Activated CD8-positive, alpha-beta memory T cell treated with anti-CD3 and anti-CD28 coated beads for 48 hours (primary cell): ENCODE measurements at places on chromosomes 7 and 10.

DNA sequence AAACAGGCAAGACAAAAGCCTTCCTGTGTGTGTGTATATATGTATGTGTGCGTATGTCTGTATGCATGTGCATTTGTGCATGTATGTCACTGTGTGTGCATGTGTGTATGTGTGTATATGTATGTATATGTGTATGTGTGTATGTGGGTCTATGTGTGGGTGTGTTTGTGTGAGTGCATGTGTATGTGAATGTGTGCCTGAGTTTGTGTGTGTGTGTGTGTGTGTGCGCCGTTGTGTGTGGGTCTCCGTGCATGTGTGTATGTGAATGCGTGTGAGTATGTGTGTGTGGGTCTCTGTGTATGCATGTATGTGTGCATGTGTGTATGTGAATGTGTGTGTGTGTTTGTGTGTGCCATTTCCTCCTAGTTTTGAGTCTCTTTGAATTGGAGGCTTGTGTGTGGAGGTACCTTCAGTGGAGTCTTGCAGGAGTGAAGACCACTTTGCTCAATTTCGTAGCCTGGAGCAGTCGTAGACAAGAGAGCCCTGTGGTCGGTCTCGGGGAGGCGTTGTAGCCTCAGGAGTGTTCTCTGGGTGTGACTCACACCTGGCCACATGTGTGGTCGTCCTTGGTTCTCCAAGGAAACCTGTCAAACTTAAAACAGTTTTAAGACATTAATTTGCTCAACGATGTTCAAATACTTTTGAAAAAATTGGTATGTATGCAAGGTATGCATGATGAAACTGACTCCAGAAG, 28.1 kb downstream of the INPP5A start:
- DNase-seq: no peak

GRCh38 chr10:33204031-33204430, 130.4 kb downstream of the NRP1 start:
- no peak for DNase-seq

GRCh38 chr7:157643525-157643970, 306.7 kb downstream of the DNAJB6 start:
- no peak for DNase-seq

DNA sequence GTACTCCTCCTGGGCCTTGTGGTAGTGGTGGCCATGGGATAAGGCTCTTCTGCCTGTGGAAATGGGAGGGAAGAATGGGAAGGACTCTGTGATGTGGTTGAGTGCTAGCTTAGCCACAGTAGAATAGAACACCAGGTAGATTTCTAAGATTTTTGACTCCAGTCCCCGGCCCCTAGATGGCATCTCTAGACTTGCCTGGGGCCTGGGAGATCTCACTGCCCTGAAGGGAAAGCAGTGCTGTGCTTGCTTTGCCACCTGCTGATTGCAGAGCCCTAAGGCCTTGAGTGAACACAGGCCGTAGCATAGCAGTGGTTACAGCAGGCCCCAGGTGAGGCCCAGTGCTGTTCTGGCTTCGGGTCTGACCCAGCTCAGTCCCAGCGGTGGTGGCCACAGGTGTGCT, 252.0 kb downstream of the TCF7L2 start:
- DNase-seq: no peak

GRCh38 chr10:126256864-126257263, 131.4 kb downstream of the ADAM12 start:
- no peak for DNase-seq

DNA sequence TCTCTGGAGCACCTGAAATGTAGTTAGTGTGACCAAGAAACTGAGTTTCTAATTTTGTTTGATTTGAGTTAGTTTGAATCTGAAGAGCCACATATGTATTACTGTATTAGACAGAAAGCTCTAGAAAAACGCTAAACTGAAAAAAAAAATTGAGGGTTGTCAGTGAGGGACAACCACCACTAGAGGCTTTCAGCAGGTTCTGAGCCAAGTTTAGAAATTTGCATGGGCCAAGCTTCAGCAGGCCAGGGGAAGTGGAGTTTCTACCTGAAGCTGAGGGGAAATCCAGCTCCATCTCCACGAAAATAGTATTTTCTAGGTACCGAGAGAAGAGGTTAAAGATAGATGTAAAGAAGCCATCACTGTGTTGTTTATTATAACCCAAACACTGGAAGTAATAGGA, 77.9 kb upstream of the PLXNA4 start:
- DNase-seq: no peak

DNA sequence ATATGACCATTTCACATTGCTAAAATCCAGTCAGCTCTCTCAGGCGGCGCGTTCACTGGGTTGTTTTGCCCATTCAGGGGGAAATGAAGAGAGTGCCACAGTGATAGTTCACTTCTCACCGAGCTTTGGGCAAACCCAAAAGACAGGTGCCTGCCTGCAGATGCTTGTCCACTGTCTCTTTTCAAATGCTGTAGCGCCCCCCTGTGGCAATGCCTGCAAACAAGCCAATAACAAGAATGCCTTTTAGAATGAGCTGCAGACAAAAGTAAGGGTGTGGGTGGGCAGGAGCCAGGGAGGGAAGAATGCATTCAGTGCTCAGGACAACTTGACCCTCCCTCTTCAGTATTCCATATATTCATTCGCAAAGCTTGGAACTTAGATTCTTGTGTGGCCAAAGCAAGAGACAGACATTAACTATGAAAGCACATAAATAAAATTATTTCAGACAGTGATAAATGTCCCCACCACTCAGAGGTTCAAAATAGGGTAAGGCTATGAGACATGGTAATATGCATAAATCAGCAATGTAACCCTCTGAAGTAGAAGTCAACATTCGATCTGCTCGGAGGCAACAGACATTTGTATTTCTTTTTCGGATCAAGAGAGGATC, 86.9 kb downstream of the JAZF1 start:
- peak; percentile 23 for DNase-seq

GRCh38 chr7:22660732-22661131, 66.3 kb upstream of the IL6 start:
- no peak for DNase-seq

DNA sequence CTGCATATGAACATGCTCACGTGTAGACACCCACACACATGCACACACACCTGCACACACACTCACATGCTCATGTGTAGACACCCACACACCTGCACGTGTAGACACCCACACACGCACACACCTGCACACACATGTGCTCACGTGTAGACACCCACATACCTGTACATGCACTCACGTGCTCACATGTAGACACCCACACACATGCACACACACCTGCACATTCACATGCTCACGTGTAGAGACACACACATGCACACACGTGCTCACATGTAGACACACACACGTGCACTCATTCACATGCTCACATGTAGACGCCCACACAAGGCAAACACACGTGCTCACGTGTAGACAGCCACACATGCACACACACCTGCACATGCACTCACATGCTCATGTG, 275.8 kb downstream of the PTPRN2 start:
- no peak for DNase-seq

GRCh38 chr7:141178486-141179135, 104.7 kb downstream of the TMEM178B start:
- no peak for DNase-seq

DNA sequence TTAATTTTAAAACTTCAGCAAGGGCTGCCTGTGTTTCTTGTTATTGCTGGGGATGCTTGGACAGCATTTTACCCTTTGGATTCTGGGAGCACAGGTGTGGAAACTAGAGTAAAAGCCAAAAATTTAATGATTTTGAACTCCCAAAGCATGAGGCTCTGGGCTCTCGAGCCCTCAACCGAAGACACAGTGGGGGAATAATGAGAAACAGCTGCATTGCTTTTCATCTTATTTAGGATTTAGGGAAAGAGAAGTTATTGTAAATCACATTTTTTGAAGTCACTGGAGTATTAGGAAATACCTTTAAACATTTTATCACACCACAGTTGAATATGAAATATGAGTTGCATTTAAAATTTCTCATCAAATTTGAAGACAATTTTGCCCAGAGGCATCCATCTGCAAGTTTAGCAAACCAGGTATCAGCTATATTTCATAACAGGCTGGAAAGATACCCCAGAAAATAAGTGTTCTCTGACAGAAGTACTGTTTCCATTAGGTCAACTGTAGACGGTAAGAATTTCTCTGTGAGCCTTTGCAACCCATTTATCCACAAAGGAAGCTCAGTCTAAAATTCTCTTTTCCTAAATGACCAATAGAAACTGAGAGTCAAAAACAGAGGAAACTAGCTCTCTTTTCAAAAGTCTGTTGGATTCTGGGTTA, 290.6 kb upstream of the PHYHIPL start:
- no peak for DNase-seq

GRCh38 chr7:2520131-2520760, 672 bp downstream of the LFNG start:
- DNase-seq: no peak

GRCh38 chr7:4715410-4715776, 33.3 kb downstream of the FOXK1 start:
- no peak for DNase-seq

DNA sequence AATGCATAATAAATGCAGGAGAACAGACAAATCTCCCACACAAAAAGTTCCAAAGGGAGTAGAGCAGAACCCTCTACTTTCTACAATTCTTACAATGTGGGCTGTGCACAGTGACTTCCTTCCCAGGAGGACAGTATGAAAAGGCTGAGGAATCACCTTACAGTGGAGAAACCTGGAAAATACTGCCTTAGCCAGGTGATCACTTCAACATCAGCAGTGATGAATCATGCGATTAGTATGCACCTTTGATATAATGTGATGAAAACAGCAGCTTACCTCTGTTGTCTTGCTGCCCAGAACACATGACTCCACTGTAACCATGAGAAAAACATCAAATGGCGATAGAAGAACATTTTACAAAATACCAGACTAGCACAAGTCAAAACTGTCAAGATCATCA, 329.7 kb upstream of the POM121L12 start:
- DNase-seq: no peak

DNA sequence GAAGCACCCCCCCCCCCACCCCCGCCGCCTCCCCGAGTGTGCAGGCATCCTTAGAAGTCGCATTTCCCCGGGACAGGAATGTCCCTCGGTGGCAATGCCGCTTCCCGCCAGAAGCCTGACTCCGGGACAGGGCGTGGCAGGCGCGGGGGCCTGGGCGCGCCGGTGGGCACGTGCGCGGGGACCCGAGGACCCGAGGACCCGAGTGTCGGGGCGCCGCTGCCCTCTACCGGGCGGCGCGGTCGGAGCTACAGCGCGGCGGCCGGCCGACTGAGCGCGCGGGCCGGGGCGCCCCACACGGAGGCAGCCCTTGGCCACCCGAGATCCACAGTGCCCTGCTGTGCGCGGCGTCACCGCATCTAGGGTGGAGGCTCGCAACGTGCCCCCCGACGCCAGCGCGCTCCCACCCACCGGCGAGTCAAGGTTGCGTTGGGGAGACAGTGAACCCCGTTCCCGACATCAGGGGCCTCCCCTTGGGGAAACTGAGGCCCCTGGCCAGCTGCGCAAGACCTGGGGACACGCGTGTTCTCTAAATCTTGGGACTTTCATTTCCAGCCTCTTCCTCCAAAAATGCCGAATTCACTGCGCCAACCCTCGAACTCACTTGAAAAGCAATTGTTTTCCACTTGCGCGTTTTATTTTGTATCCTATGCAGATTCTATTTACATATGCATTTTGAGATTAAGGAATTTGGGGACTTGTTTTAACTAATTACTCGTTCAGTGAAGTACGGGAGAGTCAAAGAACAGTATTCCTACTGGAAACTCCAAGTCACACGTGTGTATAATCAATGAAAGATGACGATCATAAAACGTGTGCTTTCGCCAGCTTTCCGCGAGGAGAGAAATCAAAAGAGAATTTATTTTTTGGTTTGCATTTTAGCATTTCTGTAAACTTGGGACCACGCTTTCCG, 3.1 kb upstream of the CUX1 start:
- no peak for DNase-seq

DNA sequence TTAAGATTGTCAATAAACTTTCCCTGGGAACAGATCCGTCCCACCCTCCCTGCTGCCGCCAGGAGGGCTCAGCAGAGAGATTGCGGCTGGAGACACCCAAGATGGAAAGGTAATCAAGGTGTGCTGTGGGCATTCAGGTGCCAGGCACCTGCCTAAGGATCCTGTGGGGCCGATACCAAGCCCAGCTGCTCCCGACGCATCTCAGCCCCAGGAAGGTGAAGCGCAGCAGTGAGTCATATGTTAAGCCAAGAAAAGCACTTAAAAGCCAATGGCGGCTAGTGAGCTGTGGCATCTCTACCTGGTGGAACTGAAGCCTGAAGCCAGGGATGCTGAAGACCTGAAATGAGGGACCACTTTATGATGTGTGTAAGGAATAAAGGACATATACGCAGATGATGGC, 6.1 kb downstream of the WDR86 start:
- DNase-seq: no peak

GRCh38 chr7:24800073-24800472, 42.8 kb upstream of the GSDME start:
- no peak for DNase-seq

DNA sequence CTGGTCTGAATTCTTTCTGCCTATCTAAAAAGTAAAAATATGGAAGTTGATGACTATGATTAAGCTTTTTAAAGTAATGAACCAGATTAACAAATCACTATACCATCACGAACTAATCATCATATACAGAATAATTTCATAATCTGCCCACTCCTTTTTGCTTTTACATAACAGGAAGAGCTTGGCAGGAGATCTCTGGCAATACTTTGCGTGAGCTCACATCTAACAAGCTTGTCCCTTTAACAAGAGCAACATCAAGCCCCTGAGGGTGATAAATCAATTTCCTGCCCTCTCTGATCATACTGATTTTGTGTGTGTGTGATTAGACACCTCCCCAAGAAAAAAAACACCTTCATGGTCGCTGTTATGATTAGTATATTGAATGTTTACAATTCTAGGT, 143.5 kb upstream of the ASAH2 start:
- DNase-seq: no peak

DNA sequence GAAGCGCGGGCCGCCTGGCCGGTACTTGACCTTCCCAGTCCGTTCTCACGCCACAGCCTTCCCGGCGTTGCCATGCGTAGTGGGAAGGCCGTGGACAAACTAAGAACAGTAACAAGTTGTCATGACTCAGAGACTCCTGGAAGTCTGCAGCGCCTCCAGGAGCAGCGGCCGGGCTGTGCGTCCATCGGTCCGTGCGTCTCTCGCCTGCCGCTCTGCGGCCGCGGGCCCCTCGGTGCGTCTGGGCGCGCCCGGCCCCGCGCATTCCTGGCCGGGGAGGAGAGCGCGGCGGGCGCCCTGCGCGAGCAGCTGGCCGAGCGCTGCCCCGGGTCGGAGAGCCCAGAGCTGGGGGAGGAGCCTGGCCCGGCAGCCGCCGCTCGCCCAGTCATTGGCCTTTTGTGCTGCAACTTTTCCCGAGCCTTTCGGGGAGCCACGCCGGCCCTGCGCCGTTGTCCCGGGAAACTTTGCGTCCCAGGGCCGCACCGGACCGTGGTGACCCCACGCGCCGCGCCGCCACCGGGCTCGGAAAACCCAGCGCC, 123.7 kb downstream of the TACC2 start:
- DNase-seq: no peak

- no peak for DNase-seq
Measured at GRCh38 chr7:96998744-96999143, 6.6 kb upstream of the DLX6 start.

DNA sequence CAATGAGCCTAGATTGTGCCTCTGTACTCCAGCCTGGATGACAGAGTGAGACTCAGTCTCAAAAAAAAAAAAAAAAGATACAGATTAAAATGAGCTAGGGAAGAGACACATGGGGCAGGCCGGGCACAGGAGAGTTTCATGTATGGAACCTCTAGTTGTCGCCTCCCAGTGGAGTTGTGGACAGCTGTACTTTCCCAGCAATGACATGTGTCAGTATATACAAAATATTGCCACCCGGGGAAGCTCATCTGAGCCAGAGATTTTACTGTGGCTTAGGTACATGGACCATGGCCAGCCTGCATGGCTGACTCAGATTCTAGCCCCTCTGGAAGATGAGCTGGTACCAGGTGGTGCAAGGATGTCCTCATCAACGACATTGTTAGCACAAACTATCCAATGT, 87.4 kb downstream of the COL26A1 start:
- no peak for DNase-seq
